ENCODE measurements at places on chromosomes 7 and 10. TPM values are rescaled to one million over a fixed set of nuclear protein-coding genes. Genes with fewer than 3 reads are reported as not detected.

DNA sequence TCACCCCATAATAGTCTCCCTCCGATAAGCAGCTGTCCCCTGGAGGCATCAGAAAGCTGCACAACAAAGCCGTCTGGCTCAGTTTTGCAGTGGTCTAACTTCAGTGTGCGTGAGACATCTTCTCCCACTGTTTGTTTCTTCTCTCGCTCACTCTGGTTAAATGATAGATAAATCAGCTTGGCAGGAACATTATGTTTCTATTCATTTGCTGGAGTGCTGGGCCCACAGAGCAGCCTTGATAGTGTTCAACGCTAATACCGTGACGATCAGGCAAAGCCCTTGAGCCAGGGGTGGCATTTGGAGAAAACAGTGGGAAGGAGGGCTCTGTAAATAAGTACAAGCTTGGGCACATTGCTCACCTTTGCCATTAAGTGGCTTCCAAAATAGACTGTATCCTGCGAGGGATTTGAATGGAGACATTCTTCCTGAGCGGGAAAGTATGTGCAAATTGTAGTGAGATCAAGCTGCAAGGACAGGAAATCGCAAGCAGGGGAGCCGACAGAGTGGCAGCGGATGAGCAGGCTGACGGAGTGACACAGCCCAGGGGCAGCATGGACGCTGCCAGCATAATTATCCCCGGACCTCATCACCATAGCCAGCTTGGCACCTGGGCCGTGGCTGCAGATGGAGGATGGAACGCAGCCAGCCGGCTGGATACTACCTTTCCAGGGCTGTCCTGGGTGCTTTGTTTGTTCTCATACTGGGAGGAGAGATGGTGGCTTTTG lies 256.8 kb upstream of the FZD8 start:
- no peak for DNase-seq

- no peak for DNase-seq
Observed at GRCh38 chr7:25048444-25048834, 68.5 kb upstream of the OSBPL3 start.

DNA sequence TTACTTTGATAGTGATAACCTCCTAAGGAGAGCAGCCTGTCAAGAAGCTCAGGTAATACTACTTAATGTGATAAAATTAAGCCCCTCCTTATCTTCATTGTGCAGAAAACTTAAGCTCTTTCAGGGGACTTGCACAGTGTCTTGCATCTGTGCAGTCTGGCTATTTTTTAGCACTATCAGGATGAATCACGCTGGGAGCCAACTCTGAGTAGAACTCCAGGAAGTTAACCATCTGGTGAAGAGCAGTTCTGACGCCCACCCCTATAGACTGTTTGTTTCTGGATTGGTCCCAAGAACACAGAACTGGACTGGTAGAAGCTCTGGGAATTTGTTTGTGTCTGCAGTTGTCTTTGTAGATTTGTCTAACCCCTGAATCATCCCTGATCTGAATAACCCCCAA lies 41.9 kb downstream of the AGK start:
- peak; percentile 69 for DNase-seq

DNA sequence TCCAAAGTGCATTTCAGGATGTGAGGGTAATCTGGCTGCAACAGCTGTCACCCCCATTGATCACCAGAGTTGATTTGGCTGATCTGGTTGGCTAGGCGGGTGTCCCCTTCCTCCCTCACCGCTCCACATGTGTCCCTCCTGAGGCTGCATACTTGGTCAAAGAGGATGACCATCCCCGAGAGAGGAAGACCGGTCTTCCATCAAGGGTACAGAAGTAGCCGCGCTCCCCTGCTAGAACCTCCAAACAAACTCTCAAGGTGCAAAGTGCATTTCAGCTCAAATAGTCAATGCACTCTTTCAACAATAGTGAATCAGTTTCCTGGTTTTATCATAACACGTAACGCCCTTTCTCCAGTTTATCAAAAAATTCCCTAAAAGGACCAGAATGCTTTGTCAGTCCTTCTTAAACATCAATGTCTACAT lies 44.6 kb downstream of the CARD11 start:
- peak; percentile 28 for DNase-seq

GRCh38 chr10:94902570-94902969 lies 35.9 kb upstream of the CYP2C9 start:
- no peak for DNase-seq

GRCh38 chr10:47314416-47314970 lies 7.8 kb upstream of the GDF2 start:
- DNase-seq = no peak

- no peak for DNase-seq
Observed at GRCh38 chr10:95536894-95537541, 24.2 kb downstream of the SORBS1 start.

GRCh38 chr7:132471515-132471914 lies 104.8 kb downstream of the PLXNA4 start:
- no peak for DNase-seq

GRCh38 chr10:293636-294035 lies 158.4 kb downstream of the ZMYND11 start:
- no peak for DNase-seq

DNA sequence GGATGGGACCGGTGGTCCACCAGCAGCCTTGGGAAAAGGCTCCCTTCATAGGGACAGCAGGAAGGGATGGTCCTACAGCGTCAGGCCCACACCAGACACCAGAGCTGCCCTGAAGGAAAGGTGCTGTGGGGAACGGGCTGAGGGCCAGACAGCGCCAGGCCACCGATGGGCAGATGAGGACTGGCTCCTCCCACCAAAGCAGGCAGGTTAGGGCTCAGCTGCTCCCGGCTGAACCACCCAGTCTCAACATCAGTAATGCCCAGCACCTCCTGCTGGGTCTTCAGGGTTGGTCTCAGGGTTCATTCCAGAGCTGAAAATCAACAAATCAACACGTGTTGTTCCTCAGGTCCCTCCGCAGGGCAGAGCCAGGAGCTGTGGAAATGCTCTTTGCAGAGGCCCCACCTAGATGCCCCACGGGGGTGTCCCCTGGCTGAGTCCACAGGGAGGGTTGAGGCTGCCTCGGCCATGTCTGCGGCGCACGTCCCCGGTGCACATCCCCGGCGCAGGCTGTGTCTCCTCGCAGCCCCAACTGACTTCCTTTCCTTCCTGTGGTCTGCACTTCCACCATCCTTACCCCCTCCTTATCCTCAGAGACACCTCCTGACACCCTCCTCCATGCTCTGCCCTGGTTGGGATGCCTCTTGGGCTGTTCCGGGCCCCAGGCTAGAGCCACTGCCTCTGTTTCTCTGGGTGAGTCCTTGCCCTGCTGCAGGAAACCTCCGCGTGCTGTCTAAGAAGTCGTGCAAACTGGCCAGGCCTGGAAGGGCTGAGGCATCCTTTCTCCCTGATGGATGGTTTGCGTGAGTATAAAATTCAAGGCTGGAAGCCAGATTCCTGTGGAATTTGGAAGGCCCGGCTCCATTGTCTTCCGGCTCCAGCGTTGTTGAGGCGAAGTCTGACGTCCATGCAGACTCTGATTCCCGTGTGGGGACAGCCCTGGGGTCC lies 32.8 kb upstream of the CFAP46 start:
- no peak for DNase-seq

DNA sequence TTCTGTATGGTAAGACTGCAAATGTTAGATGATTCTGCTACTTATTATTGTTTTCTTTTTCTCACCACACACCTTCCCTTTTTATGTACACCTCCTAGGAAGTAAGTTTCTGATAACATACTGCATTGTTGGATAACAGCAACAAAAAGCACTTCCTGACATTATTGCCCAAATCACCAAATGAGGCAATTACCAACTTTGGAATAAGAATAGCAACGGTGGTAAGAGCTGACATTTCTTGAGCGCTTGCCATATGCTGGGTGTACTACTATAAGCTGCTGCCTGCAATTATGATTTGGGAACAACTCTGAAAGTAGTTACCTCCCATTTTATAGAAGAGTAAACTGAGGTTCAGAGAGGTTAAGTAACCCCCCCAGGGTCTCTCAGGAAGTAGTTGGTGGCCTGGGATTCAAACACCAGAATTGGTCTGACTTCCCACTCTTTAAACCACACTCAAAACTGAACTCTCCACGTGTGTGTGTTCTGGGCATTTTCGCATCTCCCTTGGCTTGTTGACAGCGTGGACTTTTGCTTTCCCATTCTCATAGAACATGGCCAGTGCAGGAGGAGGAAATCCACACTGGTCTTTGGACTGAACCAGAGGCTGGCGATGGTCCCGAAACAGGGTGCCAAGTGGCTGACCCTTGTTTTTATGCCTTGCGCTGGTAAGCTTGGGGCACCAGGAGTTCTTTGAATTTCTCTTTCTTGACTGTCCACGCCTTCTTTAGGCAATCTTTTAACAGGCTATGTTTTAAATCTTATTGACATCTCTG lies 71.4 kb downstream of the TCF7L2 start:
- no peak for DNase-seq

DNA sequence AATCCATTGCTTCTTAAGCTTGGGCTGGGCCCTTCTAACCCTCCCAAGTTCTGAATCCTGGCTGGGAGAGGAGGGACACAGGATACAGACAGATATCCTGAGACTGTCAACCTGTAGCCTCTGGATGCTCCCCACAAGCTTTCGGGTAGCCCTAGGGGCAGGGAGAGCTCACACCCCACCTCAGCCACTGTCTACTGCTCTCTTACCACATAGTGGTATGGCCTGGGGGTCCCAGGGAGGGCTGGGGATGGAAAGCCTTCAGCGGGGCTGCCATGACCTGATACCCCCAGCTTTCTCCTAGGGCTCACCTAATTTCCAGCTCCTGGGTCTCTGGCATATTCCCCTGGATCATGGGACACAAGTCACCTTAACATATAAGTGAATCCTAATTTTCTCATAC lies 25.1 kb downstream of the CRHR2 start:
- DNase-seq = no peak

DNA sequence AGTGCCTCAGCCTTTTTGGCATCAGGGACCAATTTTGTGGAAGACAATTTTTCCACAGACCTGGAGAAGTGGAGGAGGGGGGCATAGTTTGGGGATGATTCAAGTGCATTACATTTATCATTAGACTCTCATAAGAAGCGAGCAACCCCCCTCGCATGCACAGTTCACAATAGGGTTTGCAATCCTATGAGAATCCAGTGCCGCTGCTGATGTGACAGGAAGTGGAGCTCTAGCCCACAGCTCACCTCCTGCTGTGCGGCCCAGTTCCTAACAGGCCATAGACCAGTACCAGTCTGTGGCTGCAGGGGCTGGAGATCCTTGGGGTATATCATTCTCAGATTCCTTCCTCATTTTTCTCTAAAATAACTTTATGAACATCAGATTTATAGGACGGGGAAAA lies 50.8 kb downstream of the ATAD1 start:
- DNase-seq = peak; percentile 91

- no peak for DNase-seq
Observed at GRCh38 chr10:74255214-74255613, 104.2 kb downstream of the ADK start.

DNA sequence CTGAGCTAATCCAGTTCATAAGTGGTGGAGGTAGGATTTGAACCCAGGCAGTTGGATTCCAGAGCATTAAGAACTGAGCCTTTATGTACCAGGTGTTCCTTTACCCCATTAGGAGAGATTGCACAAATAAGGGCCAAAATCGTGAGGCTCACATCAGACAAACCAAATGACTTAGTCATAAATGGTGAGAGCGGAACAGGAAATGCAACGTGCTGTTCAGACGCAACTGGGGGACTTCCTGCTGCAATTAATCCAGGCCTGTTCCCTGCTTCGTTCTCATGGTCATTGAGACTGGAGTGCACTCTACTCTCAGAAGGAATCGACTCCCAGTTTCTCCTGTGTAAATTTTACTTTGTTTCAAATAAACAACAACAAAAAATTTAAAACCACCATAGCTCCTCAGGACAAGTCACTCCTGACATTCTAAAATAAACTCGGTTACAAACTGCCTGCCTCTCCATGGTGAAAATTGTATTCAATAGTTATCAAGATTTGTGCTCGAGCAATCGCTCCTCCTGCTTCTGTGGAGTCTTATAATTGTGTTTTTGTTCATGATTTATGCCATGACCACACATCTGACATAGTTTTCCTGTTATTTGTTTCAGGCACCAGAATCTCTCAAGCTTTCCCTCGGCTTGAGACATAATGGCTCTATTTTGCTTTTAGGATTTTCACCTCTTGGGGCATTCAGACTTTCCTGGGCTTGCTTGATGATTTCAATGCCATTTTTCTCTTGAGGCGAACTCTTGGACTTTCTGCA lies 115.3 kb upstream of the BMPER start:
- DNase-seq = peak; percentile 34

DNA sequence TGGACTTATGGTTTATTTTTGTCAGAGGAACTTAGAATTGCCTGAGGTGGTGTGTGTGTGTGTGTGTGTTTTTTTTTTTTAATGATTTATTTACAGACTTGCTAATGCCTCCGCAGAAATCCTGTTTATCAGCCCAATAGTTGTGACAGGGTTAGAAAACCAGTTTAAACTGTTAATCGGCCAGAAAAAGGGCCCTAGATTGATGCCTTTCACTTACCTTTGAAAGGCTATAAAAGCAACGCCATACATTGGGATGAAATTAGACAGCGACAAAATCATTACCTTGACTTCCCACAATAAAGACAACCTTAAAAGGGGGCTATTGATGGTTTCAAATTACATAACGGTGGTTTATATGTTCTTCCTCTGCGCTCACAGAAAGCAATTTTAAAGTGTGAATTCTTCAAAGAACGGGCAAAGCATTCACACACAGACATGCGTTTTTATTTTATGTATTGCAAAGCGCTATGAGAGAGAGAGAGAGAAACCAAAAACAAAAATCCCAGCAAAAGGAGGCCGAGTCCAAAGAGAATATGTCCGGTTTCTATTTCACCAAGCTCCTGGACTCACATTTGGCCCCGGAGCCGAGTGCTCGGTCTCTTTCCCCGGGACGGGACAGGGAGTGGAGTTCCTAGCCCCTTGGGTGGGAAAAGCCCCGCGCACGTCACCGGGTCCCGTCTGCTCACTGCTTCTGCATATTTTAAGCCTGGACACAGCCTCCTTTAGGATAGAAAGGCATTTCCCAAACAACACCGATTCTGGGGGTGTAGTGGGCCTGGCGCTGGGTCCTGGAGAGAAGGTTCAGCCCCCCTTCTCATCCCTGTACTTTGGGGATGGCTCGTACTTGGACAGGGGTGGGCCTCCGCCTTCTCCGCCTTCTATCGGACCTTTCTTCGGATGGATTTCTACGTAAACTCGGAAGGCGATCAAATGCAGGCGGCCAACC lies 26.8 kb upstream of the VAX1 start:
- no peak for DNase-seq

- DNase-seq = no peak
Observed at GRCh38 chr7:18694484-18694883, 198.9 kb downstream of the HDAC9 start.

GRCh38 chr7:81752318-81752714 lies 17.5 kb downstream of the HGF start:
- no peak for DNase-seq

GRCh38 chr7:155523168-155523675 lies 23.1 kb downstream of the CNPY1 start:
- DNase-seq = no peak

The TMEM236 gene
- total RNA-seq = not detected

The TYSND1 gene
- 6.3 TPM for total RNA-seq

The TFEC gene
- 0.16 TPM for total RNA-seq

The TLX1 gene
- total RNA-seq = not detected

The TMEM213 gene
- total RNA-seq = not detected

The C7orf57 gene
- 1.2 TPM for total RNA-seq

The SLC29A4 gene
- 1.1 TPM for total RNA-seq

The LIPN gene
- total RNA-seq = not detected
